ENCODE measurements at places on chromosomes 5 and 9. TPM values are rescaled to one million over a fixed set of nuclear protein-coding genes. Genes with fewer than 3 reads are reported as not detected.

DOK3 gene
- total RNA-seq = 57.1 TPM

MAMDC2 gene
- total RNA-seq = 42.3 TPM

DNA sequence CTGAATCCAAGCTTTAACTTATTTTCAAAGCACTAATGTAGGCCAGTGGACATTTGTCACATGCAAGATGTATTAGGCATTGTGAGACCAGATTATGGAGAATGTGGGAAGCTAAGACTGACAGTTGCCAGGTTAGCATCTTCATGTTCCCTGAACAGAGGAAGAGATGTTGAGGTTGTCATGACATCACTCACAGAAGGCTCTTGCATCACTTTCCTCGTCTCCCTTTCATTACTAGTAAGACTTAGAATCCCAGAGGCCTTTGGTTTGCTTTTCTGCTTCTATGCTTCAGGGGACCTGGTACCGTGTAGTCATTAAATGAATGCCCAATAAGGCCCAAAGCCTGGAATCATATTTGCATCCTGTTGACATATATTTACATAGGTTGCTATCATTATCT is 76.4 kb upstream of the RPS23 start:
- DNase-seq = no peak

GRCh38 chr5:111774525-111774924 is 17.5 kb upstream of the NREP start:
- DNase-seq = no peak

- no peak for DNase-seq
Measured at GRCh38 chr9:136942112-136942880, 2.2 kb downstream of the FBXW5 start.

PCDHA1 gene
- not detected for total RNA-seq

- DNase-seq = no peak
Measured at GRCh38 chr5:97726106-97726505, 543.1 kb upstream of the RIOK2 start.

- no peak for DNase-seq
Measured at GRCh38 chr5:172380987-172381643, 73.2 kb downstream of the SH3PXD2B start.
